ENCODE measurements at places on chromosomes 16 and 17. TPM values are rescaled to one million over a fixed set of nuclear protein-coding genes. Genes with fewer than 3 reads are reported as not detected.

DNA sequence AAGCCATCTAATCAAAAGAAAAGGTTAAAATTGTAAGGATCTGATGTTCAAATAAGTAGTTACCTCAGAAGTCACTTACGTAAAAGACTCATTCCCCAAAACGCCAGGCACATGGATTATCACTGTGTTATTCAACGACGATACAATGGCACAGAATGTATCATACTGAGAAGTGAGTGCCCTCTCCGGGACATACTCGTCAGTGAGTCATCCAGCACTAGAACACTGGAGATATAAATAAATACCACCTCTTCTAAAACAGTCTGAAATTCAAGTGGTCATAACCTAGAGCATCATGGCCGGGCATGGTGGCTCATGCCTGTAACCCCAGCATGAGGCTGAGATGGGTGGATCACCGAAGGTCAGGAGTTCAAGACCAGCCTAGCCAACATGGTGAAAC, 24.9 kb downstream of the USP31 start:
- no peak for DNase-seq

- no peak for DNase-seq
Observed at GRCh38 chr16:85736921-85737320, 14.0 kb downstream of the C16orf74 start.

GRCh38 chr17:80790981-80791742, 200.5 kb upstream of the CHMP6 start:
- no peak for DNase-seq

DNA sequence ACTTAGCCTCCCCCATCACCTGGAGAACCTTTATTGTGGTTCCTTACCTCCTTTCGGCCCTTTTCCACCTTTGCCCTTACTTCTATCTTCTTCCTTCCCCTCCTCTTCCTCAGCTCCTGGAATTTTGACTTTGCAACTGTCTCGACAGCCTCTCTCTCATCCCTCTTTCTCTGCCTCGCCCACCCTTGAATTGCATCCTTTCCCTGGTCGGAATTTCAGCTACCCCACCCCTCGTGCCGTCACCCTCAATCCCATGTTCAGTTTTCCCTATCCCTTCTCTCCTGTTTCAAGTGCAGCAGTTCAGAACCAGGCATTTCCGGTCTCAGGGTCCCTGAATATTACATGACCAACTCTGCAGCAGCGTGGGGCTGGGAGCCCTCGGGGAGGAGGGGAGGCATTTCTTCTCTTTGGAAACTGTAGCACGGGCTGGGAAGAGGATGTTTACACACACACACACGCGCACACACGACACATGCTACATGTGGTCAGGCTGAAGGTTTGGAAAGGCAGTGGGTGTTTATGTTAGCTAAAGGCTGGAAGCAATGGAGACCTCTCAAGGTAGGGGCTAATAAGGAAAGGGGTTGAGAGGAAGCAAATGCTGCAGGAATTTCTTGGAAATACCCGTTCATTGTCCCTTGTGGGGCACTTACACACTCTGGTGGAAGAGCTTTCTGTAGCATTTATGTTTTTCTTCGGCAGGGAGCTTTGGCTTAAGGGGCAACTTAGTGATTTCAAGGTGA, 971 bp downstream of the MINK1 start:
- DNase-seq, result no peak

GRCh38 chr16:72723781-72724180, 324.1 kb downstream of the ZFHX3 start:
- no peak for DNase-seq

DNA sequence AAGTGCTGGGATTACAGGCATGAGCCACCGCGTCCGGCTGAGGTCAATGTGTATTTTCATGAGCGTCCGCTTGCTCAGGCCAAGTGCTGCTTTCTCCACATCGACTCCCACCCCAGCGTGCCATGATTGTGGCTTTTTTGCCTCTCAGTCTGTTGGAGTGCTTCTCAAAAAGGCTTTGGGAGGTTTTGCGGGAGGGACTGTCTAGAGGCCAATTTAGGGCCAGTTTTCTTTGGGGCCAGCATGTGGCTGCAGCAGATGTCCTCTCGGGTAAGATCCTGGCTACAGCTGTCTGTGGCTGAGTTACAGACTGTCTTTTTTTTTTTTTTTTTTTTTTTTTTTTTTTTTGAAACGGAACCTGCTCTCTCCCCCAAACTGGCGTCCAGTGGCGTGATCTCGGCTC, 6.5 kb downstream of the C16orf90 start:
- DNase-seq, result no peak

The KRT24 gene
- total RNA-seq, result not detected

The SMIM36 gene
- not detected for total RNA-seq

The KRT9 gene
- total RNA-seq, result not detected

- DNase-seq, result no peak
Observed at GRCh38 chr17:56884483-56885311, 29.2 kb downstream of the TRIM25 start.

DNA sequence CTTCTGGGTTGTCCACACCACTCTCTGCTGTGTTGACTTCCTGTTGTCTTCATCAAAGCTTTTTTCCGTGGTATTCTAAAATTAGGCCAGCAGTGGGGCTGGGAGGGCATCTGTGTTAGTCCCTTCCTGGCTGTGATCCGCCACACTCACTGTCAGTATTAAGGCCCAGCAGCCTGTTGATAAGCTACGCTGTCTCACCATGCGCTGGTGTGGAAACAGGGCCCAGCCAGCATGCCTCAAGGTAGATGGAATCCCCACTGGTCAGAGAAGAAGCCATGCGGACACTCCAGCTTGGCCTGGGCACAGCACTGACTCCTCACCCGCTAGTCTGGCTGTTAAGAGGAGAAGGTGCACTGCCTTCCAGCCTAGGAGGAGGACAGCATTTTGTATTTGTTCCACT, 11.4 kb downstream of the CDR2L start:
- no peak for DNase-seq

All from H1 (cell line).